Tibial artery (tissue), 4 donors: ENCODE measurements at places on chromosomes 6 and 20.

DNA sequence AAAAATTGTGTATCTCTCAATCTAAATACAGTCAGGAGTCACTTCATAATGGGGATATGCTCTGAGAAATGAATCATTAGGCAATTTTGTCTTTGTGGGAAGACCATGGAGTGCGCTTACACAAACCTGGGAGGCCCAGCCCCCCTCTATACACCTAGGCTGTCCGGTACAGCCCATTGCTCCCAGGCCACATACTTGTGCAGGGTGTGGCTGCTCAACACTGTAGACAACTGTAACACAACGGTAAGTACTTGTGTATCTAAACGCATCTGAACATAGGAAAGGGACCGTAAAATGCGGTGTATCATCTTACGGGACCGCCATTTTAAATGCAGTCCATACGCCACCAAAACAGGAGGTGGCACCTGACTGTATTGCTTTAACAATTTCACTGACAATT is 58.0 kb upstream of the FRMD1 start:
- DNase-seq = no peak
- H3K4me1 ChIP-seq = peaks cover 16% of the 10 kb centered on the region
- no peaks in the 10 kb centered on the region for H3K27me3 ChIP-seq
- no peak overlapping the region for H3K27ac ChIP-seq

DNA sequence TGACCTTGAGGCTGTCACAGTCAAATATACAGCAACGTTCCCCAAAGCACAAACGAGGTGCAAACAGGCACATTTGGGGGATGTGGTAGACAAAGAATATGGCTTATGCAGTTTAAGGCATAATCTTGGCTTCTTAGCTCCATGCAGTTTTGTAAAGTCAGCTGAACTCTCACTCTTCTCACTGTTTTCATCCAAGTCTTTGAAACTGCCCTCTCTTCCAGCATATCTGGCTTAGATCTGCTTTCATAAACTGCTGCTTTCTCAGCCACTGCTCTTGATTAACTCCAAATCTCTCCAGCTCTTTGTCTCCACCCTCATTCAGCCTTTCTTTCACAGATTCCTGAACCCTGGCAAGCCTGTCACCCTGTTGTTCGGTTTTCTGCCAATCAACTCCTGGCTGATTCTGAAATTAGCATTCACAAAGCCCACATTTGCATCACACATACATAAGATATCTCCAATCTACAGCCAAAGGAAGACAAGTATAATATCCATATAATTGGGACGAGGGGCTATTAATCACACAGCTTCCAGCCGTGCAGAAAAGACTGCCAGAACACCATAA is 301.1 kb upstream of the RNF217 start:
- H3K27ac ChIP-seq = no peak overlapping the region
- H3K4me1 ChIP-seq = no peaks in the 10 kb centered on the region
- H3K36me3 ChIP-seq = no peaks in the 10 kb centered on the region

GRCh38 chr6:133986942-133987341 is 33.9 kb downstream of the TBPL1 start:
- no peak overlapping the region for H3K4me3 ChIP-seq
- peaks cover 7% of the 10 kb centered on the region for H3K4me1 ChIP-seq
- H3K27ac ChIP-seq = no peak overlapping the region

DNA sequence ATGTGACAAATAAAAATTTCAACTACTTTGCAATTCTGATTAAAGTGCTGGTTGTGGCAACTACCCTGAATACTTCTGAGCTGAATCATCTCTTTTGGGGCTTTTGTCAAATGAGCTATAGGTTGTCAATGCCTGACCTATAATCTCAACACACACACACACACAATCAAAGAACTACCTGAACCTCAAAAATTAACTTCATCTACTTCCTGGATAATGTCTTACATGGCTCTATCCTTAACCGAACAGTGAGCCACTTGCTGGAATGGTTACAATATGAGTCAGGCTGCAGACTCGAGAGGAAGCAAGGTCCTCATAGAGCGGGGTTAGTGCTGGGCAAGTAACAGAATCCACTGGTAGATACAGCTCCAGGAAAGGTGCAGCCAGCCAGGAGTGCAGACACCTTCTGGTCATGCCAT is 70.6 kb upstream of the DST start:
- peak overlapping the region; percentile 59 for H3K27ac ChIP-seq
- no peak overlapping the region for H3K4me3 ChIP-seq
- H3K4me1 ChIP-seq = no peaks in the 10 kb centered on the region
- no peaks in the 10 kb centered on the region for H3K27me3 ChIP-seq
- no peaks in the 10 kb centered on the region for H3K36me3 ChIP-seq
- DNase-seq = no peak

- H3K27ac ChIP-seq = peak overlapping the region; percentile 87
- H3K36me3 ChIP-seq = peaks cover 5% of the 10 kb centered on the region
- no peaks in the 10 kb centered on the region for H3K4me1 ChIP-seq
- H3K4me3 ChIP-seq = peak overlapping the region; percentile 51
These were observed 4.6 kb downstream of the TP53TG5 start for GRCh38 chr20:45373353-45374100.

- no peak overlapping the region for H3K4me3 ChIP-seq
- peaks cover 7% of the 10 kb centered on the region for H3K4me1 ChIP-seq
- no peaks in the 10 kb centered on the region for H3K27me3 ChIP-seq
- no peaks in the 10 kb centered on the region for H3K36me3 ChIP-seq
- no peak for DNase-seq
- no peak overlapping the region for H3K27ac ChIP-seq
These were observed 17.5 kb downstream of the GSTA2 start for GRCh38 chr6:52745764-52746201.

DNA sequence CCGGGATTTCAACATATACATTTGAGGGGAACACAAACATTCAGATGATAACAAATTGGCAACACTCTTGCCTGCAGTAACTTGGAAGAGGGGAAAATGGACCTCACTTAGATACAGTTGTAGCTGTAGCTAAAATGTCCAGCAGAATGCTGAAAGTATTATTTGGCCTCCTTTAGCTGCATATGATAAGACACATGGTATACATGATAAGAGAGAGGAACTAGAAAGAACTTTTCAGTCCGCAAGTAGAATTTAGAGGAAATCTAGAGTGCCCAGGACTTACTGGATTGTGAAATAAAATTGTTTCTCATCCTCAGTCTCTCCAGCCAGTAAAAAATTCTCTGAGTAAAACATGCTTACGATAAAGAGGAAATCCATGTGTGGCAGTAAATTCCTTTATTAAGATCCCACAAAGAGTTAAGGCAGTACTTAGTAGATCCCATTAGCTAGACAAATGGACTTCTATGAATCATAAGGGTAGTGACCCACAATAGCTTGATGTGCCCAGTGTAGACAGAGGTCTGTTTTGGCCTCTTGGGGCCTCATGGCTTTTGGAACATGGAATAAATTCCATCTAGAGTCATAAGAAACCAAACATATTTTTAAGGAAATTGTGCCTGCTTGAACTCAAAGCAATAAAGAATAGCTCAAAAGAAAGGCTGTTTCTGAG is 87.9 kb upstream of the RBM24 start:
- no peaks in the 10 kb centered on the region for H3K27me3 ChIP-seq
- no peaks in the 10 kb centered on the region for H3K36me3 ChIP-seq
- peak overlapping the region; percentile 42 for H3K27ac ChIP-seq

DNA sequence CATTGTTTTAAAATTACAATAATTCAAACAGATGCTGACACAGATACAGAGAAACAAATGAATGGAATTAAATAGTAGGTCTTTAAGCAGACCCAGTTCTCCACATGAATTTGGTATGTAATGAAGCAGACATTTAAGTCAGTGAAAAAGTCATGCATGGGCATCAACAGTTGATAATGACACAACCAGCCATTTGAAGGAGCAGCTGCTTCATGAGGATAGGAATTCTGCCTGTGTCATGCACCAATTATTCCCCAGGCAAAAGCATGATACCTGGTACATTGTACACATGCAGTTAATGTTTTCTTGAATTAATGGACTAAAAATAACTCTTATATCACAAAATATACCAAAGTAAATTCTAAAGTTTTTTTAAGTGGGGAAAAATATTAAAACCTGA is 11.2 kb upstream of the HEY2 start:
- no peak overlapping the region for H3K4me3 ChIP-seq
- H3K27me3 ChIP-seq = no peaks in the 10 kb centered on the region
- no peak for DNase-seq
- H3K4me1 ChIP-seq = no peaks in the 10 kb centered on the region

DNA sequence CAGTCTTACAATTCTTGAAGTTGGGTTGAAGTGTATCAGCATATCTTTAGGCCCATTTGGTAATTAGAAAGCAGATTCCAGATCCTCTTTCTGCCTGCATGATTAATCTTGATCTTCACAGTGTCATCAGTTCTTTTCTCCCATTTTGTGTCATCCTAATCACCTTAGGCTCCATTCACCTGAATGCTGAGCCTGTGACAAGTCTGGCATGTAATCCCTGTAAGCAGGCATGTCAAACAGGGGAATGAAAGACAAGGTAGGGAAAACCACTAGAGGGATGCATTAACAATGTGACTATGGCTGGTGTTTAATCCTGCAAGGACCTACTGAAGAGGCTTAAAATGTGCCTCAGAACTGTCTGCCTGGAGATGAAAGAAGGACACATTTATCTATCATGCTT is 848.8 kb downstream of the TFAP2A start:
- no peak overlapping the region for H3K27ac ChIP-seq
- no peaks in the 10 kb centered on the region for H3K27me3 ChIP-seq
- H3K4me3 ChIP-seq = no peak overlapping the region
- no peaks in the 10 kb centered on the region for H3K36me3 ChIP-seq
- no peaks in the 10 kb centered on the region for H3K4me1 ChIP-seq

- DNase-seq = no peak
- no peak overlapping the region for H3K27ac ChIP-seq
- H3K36me3 ChIP-seq = no peaks in the 10 kb centered on the region
- no peaks in the 10 kb centered on the region for H3K27me3 ChIP-seq
- H3K4me1 ChIP-seq = no peaks in the 10 kb centered on the region
These were observed 37.6 kb downstream of the OR2B6 start for GRCh38 chr6:27994616-27995015.

GRCh38 chr20:925516-925915 is 9.4 kb upstream of the ANGPT4 start:
- H3K4me1 ChIP-seq = no peaks in the 10 kb centered on the region
- no peaks in the 10 kb centered on the region for H3K27me3 ChIP-seq
- DNase-seq = no peak

GRCh38 chr20:62759981-62760431 is 36.3 kb upstream of the MRGBP start:
- no peaks in the 10 kb centered on the region for H3K27me3 ChIP-seq
- DNase-seq = no peak
- H3K27ac ChIP-seq = no peak overlapping the region

- H3K36me3 ChIP-seq = no peaks in the 10 kb centered on the region
- no peak for DNase-seq
- H3K4me1 ChIP-seq = no peaks in the 10 kb centered on the region
- no peaks in the 10 kb centered on the region for H3K27me3 ChIP-seq
These were observed 27.0 kb upstream of the ETV7 start for GRCh38 chr6:36414481-36414880.

DNA sequence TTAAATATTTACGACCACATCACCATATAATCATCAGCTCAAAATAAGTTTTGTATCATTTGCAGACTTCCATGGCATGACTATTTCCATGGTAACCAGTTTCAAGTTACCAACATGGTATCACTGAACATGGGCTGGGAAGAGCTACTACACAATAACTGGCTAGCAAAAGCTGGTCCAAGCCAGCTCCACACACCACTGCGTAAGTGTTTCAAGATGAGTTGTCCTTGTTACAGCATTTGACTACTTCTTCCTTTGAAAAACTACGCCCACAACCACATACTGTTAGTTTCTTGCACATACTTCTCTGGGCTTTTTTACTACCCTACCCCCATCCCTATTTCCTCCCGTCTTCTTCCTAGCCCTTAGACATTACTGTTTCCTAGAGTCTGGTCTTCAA is 8.5 kb downstream of the CD164 start:
- H3K36me3 ChIP-seq = peaks cover 79% of the 10 kb centered on the region
- H3K4me3 ChIP-seq = no peak overlapping the region
- H3K4me1 ChIP-seq = peaks cover 66% of the 10 kb centered on the region
- H3K27me3 ChIP-seq = no peaks in the 10 kb centered on the region
- no peak for DNase-seq

GRCh38 chr6:2625581-2625980 is 125.1 kb downstream of the MYLK4 start:
- no peaks in the 10 kb centered on the region for H3K4me1 ChIP-seq
- peak overlapping the region; percentile 94 for H3K27ac ChIP-seq
- H3K4me3 ChIP-seq = no peak overlapping the region

GRCh38 chr20:62969179-62969760 is 16.8 kb downstream of the SLC17A9 start:
- no peak for DNase-seq
- H3K27ac ChIP-seq = no peak overlapping the region
- H3K36me3 ChIP-seq = no peaks in the 10 kb centered on the region
- no peaks in the 10 kb centered on the region for H3K27me3 ChIP-seq
- no peak overlapping the region for H3K4me3 ChIP-seq
